Spleen (tissue), 13 donors: ENCODE measurements at places on chromosomes 2 and 18. TPM values are rescaled to one million over a fixed set of nuclear protein-coding genes. Genes with fewer than 3 reads are reported as not detected.
A peak's percentile ranks its signal among the peaks of the same experiment; 100 is the strongest.

- DNase-seq: no peak
- H3K27ac ChIP-seq: no peak overlapping the region
- peaks cover 21% of the 10 kb centered on the region for H3K4me1 ChIP-seq
- H3K4me3 ChIP-seq: no peak overlapping the region
- no peaks in the 10 kb centered on the region for H3K27me3 ChIP-seq
Measured at GRCh38 chr2:143730155-143730952, 601.1 kb downstream of the ARHGAP15 start.

FRZB gene
- 9.5 TPM for polyA plus RNA-seq

DNA sequence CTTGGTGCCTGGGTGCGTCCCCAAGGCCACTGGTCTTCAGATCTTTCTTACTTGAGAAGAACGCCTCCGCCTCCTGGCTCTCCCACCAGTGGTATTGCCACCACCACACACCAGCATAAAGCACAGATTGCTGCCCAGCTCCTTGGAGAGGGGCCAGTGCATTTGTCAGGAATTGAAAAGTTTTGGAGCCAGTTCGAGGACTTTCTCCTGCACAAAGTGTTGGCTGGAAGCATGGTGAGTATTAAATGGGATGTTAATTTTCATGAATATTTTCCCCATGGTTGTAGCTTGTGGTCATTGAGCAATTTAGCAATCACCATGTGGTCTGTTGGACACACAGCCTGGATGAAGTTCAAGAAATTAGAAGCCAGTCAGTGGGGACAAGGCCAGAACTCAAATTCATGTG lies 684.6 kb upstream of the FANCL start:
- no peaks in the 10 kb centered on the region for H3K36me3 ChIP-seq
- H3K27ac ChIP-seq: no peak overlapping the region
- no peaks in the 10 kb centered on the region for H3K27me3 ChIP-seq
- no peaks in the 10 kb centered on the region for H3K4me1 ChIP-seq
- no peak overlapping the region for H3K4me3 ChIP-seq
- DNase-seq: peak; percentile 51

GRCh38 chr18:75652528-75652927 lies 225.0 kb upstream of the SMIM21 start:
- no peak for DNase-seq
- no peaks in the 10 kb centered on the region for H3K4me1 ChIP-seq
- no peaks in the 10 kb centered on the region for H3K27me3 ChIP-seq
- no peak overlapping the region for H3K27ac ChIP-seq
- no peaks in the 10 kb centered on the region for H3K36me3 ChIP-seq

ACTG2 gene
- polyA plus RNA-seq: 10.9 TPM

DNA sequence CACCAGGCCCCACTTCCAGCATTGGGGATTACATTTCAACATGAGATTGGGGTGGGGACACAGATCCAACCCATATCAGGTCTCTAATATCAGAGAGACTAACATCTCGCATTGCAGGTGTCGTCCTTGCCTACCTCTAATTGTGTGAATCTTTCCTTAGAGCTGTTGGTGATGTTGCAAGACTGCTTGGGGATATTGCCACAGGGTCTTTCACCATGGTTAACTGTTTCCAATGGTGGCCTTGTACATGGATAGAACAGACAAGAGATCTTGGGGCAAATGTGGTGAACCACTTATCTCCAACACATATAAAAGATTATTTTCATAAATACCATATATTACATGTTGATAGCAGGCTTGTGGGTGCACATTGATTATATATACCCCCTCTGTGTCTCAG lies 270.3 kb upstream of the LINC00305 start:
- no peaks in the 10 kb centered on the region for H3K36me3 ChIP-seq
- H3K4me1 ChIP-seq: no peaks in the 10 kb centered on the region
- H3K27ac ChIP-seq: no peak overlapping the region

FBXO15 gene
- polyA plus RNA-seq: 3.3 TPM

ARHGAP28 gene
- 2.6 TPM for polyA plus RNA-seq

DNA sequence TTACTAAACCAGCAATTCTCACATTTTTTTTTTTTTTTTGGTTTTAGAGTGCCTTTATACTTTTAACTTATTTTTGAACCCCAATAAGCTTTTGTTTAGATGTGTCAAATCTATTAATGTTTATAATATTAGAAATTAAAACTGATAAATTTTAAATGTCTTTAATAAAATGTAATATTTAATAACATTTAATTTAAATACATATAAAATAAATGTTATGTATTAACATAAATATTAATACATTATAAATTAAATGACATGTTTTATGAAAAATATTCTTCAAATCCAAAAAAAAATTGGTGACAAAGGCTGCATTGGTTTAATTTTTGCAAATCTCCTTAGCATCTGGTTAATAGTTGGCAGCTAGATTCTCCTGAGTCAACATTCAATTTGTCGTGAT lies 163.7 kb downstream of the PRPF40A start:
- no peak overlapping the region for H3K27ac ChIP-seq
- no peaks in the 10 kb centered on the region for H3K27me3 ChIP-seq
- no peak for DNase-seq
- no peaks in the 10 kb centered on the region for H3K4me1 ChIP-seq
- H3K4me3 ChIP-seq: no peak overlapping the region

- no peak overlapping the region for H3K27ac ChIP-seq
- no peaks in the 10 kb centered on the region for H3K36me3 ChIP-seq
- H3K4me3 ChIP-seq: no peak overlapping the region
Measured at GRCh38 chr2:40359811-40360210, 92.1 kb downstream of the SLC8A1 start.

- peaks cover 11% of the 10 kb centered on the region for H3K27me3 ChIP-seq
- no peak overlapping the region for H3K27ac ChIP-seq
- peak; percentile 74 for DNase-seq
- H3K4me1 ChIP-seq: no peaks in the 10 kb centered on the region
- H3K4me3 ChIP-seq: peak overlapping the region; percentile 28
- H3K36me3 ChIP-seq: no peaks in the 10 kb centered on the region
Measured at GRCh38 chr18:34158881-34159690, 65.6 kb downstream of the NOL4 start.

ANXA4 gene
- 15.0 TPM for polyA plus RNA-seq

DNA sequence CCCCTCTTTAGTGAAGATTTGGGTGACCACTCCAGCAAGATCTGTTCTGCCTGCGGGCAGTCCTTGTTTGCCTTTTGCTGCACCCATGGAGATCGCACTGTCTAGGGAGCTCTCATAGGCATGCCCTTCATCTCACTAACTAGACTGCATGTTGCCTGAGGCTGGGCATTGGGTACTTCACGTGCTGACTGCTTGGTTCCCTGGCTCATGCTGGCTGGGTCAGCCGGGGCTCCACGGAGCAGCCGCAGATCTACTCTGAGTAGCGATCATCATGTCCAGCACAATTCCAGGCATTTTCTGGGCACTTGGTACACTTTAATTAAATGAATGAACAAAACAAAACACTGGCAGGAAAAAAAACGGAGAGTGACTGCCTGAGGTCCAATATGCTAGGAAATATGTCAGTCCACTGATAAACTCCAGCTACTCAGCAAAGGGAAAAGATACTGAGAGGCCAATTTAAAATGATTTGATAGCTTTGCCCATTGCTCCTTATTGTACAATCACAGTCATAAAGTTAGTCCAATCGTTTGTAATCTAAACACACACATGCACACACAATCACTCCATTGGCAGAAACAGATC lies 220.3 kb downstream of the C1D start:
- no peak overlapping the region for H3K27ac ChIP-seq
- no peaks in the 10 kb centered on the region for H3K36me3 ChIP-seq
- no peak for DNase-seq
- peaks cover 5% of the 10 kb centered on the region for H3K4me1 ChIP-seq

GRCh38 chr18:5380586-5380985 lies 85.1 kb upstream of the ZBTB14 start:
- H3K27ac ChIP-seq: no peak overlapping the region
- H3K27me3 ChIP-seq: no peaks in the 10 kb centered on the region
- no peaks in the 10 kb centered on the region for H3K36me3 ChIP-seq
- DNase-seq: no peak
